Lower leg skin (tissue), 4 donors: ENCODE measurements at places on chromosomes 13 and 19. TPM values are rescaled to one million over a fixed set of nuclear protein-coding genes. Genes with fewer than 3 reads are reported as not detected.

The ZNF541 gene
- total RNA-seq = 0.69 TPM

The IL17D gene
- 3.5 TPM for total RNA-seq

The GPR12 gene
- total RNA-seq = 13.9 TPM

The ZNF546 gene
- 4.8 TPM for total RNA-seq

The ZNF626 gene
- 20.6 TPM for total RNA-seq

The SULT2A1 gene
- total RNA-seq = not detected

The GRIK5 gene
- 0.76 TPM for total RNA-seq

The VSTM2B gene
- total RNA-seq = not detected

The SYT3 gene
- total RNA-seq = 0.49 TPM

The KLF5 gene
- total RNA-seq = 445 TPM

The UBE2L5 gene
- total RNA-seq = not detected

The CEBPA gene
- total RNA-seq = 228 TPM

The ADM5 gene
- total RNA-seq = 3.7 TPM

The TNNT1 gene
- total RNA-seq = 44.0 TPM

The PROZ gene
- not detected for total RNA-seq

The CD33 gene
- 2.1 TPM for total RNA-seq

The IZUMO4 gene
- 8.8 TPM for total RNA-seq

The ZNF132 gene
- 2.7 TPM for total RNA-seq

The OR7C1 gene
- total RNA-seq = 3.3 TPM
